M059J (cell line): ENCODE measurements at places on chromosomes 16 and 17.

- no peak for DNase-seq
These were observed 153.0 kb upstream of the CIBAR2 start for GRCh38 chr16:85265161-85265784.

- no peak for DNase-seq
These were observed 15.7 kb upstream of the SHISA9 start for GRCh38 chr16:12885742-12886141.

DNA sequence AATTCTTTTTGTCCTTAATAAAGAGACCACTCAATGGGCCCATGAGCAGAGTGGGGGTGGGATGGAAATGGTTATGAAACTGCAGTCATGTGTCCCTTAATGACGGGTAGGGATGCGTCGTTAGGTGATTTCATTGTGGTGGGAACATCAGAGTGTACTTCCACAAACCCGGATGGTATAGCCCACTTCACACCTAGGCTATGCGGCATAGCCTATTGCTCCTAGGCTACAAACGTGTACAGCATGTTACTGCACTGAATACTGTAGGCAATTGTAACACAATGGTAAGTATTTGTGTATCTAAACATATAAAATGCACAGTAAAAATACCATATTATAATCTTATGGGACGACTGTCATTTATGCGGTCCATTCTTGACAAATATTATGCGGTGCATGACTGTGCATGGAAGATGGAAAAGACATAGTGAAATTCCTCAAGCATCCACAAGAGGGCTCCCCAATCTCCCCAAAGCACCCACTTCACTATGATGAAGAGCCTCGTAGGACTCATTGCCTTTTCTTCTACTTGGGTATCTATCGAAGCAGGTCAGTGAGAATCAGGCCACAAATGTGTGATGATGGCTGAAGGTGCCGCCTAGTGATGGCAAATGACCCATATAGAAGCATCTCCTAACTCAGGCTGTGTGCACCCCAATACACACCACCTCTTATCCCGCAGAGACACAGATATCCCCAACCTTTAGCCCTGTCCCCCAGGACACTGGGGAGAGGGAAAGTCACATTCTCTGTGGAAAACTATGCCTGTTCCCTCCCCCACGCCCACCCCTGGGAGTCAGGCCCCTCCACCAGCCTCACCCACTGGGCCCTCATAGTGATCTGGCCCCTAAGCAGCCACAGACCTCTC, 43.5 kb downstream of the TBX21 start:
- peak; percentile 50 for DNase-seq

- DNase-seq = no peak
These were observed 30.9 kb upstream of the ABCA3 start for GRCh38 chr16:2371421-2371820.

DNA sequence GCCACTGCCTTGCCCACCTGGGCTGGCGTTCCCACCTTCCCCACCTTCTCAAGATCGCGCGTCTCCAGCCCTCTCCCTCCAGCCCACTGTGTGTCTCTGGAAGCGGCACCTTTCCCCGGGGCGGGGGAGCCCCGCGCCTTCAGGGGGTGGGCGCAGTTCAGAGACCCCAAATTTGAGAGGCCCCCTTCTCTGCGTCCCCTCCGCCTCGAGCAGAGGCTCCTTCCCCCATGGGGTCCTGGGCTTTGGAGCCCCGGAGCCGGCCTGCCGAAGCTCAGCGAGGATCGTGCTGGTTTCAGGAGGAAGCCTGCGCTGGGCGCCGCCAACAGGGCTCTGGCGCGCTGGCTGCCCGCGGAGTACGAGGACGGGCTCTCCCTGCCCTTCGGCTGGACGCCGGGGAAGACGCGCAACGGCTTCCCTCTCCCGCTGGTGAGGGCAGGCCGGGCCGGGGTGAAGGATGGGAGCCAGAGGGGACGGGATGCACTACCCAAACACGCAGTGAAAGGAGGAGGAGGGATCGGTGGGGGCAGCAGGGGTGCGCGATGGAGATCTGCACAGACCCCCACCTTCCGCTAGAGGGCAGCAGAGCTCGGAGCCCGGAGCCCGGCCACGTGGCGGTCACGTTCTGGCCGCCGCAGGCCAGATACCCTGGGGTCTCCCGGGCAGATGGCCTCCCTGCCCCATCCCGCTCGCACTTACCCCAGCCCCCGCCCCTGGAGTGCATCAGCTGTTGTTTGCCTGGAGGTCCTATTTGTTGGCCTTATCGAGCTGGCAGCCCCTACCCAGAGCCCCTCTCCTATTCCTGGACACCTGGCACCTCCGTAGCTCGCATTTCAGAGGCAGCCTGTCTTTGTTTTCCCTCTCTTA, 11.1 kb downstream of the LPO start:
- peak; percentile 24 for DNase-seq

GRCh38 chr17:57466017-57466471, 209.7 kb downstream of the MSI2 start:
- DNase-seq = no peak

DNA sequence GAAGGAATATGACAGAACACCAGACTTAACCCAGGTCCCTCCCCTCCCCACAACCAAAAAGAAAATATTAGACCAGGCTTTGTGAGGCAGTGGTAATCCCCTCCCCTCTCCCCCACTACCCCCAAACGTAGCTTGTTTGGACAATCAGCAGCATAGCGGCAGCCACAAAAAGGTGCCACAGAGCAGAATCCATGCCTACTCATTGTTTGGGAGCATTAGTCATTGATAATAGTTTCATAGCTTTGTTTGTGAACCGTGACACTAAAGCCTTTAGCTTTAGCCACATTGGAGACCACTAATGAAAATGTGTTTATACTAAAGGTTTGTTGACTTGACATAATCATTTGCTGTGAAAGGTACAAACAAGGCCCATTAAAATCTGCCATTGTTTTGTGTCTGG, 65.1 kb downstream of the NUP93 start:
- DNase-seq = peak; percentile 84

DNA sequence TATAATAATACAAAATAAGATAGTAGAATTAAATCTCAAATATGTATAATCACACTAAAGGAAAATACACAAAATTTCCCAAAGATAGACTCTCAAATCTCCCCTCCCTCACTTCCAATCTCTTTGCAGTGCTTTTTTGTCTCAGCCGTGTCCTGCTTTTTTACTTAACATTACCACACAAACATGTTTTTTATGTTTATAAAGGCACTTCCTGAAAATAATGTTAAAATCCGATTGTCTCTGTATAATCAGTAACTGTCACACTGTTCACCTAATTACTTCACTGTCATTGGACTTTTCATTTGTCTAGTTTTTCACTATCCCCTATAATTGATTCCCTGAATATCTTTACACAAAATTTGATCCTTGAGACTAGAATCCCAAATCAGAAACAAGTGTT, 38.2 kb upstream of the ALDH3A2 start:
- DNase-seq = no peak

DNA sequence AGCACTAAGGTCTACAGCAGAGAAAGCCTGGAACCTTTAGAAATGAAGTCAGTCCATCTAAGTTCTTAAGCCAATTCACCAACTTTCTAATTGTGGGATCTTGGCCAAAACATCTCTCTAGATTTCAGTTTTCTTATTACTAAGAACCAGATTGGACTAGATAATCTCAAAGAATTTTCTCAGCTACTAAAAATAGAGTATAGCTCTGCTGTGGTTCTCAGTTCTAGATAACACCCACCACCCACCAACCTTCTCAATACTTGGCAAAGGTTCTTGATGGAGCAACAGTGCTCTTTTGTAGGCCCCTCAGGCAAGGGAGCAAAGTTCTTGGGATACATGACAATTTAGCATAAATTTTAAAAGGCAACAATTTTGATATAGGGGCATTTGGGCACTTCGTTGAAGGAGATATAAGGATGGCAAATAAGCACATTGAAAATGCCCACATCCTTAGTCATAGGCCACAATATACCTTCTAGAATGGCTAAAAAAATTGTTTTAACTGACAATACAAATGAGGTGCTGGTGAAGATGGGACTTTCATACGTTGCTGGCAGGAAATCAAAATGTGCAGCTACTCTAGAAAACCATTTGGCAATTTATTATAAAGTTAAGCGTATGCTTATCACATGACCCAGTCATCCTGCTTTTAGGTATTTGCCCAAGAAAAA, 74.4 kb upstream of the TMEM132E start:
- no peak for DNase-seq
